Fibroblast of skin of right biceps (primary cell): ENCODE measurements at places on chromosomes 13 and 19.

DNA sequence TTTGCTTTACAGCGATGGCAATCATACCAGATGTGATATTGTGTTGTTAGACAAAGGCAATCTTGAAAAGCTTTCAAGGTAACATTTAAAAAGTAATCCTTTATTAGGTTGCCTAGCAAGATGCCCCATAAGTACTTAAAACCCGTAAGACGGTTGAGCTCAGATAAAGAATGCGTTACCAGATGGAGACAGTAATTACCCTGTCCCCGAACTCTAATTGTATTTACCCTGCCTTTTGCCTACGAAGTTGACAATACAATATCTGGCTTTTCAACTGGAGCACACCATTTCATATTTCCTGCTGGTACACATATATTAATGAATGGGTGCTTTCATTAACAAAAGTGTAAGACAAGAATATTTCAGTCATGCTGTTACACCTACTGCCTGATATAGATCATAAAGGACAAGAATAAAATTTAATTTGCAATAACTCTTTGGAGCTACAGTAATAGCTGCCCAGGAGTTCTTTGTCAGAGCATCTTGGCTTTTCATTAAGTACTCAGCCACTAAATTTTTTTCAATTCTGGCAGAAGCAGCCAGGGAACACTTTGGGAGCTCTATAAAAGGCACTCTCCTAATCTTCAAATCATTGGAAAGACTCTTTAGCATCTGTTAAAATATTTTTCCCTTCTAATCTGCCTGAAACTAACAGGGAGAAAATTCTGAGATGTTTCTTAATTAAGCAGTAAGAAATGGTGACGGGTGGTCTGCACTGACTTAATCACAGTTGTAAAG is 63.8 kb downstream of the DCT start:
- no peak for DNase-seq

- no peak for DNase-seq
Observed at GRCh38 chr19:612941-613340, 20.4 kb downstream of the POLRMT start.

DNA sequence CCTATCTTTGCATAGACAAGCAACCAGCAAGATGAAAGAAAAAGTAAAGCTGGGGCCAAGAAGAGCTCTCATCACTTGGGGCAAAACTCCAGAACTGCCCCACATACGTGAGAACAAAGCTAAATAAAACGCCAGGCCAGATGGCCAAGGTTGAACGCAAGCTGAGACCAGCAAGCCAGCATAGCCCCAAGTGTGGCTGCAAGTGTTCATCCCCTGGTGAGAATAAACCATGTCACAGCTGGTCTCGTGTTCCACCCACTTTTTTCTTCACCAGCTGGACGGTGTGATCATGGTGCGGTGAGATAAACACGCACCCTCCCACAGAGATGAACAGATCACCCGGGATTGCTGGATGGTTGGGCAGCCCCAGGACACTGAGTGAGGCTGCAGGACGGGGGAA is 109.6 kb upstream of the CACNA1A start:
- no peak for DNase-seq

DNA sequence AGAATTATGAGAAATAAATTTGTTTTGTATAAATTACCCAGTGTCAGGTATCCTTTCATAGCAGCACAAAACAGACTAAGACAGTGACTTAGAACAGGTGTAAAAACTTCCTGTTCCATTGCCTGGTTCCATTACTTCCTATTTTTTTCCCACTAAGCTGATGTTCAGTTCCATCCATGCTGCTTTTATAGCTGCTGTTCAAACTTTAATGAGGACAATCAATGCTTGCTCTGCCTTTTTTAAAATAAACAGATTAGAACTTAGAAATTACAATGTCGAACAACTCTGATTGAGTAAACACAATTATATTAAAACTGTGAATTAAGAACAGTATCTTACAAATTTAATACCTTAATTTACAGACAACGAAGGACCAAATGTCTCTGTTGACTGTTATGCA is 818.9 kb downstream of the OLFM4 start:
- DNase-seq, result no peak

DNA sequence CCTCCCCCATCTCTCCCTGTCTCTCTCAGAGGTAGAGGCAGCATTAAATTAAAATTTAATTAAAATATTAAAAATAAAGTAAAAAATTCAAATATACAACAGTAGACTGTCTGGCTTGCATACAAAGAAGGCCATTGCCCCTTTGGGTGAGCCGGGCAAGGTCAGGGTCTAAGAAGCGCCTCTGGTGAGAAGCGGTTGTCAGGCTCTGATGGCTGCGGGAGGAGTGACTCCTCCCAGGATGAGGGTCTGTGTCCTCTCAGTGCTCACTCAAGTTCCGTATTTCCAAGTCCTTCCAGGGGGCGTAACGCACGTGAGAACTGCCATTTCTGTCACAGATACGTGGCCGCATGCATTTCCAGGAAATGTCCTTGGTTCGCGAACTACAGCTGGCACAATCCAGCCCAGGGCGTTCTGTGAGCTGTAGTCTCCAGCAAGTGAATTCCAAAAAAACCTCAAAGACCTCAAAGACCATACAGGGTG is 737 bp upstream of the ZNF181 start:
- DNase-seq, result no peak

GRCh38 chr13:44221657-44222056 is 152.0 kb upstream of the SERP2 start:
- no peak for DNase-seq
